ENCODE measurements at places on chromosomes 5 and 9.

GRCh38 chr9:76893395-76893932 lies 12.4 kb downstream of the PRUNE2 start:
- no peak for DNase-seq

DNA sequence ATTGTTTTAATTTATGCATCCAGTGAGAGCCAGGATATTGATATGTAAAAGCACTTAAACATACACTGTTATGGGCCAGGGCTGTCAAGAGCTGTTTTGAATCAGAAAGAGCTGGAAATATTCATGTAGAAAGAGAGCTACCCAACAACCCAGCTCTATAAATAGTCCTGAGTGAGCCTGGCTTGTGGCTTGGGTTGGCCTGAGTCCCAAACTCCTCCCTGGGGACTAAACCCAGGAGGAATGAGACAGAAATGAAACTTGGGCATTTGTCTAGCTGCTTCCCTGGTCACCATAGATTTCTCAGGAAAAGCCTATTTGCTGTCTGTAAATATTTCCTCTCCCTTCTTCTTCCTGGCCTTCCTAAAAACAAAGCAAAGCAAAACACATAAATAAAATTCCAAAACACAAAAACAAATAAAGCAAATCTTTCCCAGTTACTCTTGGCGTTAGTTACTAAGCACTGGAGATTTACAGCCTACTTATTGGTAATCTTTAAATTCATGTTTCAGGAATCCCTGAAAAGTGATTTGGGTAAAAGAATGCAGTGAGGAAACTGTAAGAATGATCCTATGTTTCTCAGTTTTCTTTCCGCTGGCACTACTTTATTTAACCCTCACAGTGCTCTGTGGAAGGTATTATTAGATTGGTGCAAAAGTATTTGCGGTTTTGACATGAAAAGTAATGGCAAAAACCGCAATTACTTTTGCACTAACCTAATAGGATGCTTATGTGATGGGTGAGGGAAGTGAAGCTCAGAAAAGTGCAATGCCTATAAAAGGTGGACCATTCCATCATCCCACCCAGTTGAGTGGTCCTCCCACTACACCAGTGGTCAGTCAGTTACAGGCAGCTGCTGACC lies 111.8 kb downstream of the CARTPT start:
- DNase-seq: peak; percentile 85

- peak; percentile 87 for DNase-seq
These were observed 9.9 kb upstream of the PCDHB2 start for GRCh38 chr5:141084487-141084989.

DNA sequence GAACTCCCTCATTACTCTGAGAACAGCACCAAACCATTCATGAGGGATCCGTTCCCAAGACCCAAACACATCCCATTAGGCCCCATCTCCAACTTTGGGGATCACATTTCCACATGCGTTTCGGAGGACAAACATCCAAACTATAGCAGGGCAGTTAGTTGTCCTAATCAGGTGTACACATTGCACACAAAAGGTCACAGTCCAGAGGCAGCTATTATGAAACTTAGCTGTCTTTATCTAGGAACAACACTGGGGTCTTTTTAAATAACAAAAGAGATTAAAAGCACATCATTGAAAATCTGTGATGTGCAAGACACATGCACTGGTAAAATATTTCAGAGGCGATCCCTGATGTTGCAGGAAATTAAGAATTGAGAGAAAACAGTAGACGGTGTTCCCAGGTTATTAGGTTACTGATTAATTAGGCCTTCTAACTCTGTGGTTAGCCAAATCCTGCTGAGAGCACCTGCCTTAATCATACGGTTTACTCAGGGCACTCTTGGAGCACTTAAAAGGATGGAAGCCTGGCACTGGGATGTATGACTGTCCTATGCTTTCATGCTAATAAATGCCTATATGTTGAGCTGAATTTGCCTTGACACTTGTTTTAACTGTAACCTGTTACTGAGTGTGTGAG lies 1574.5 kb upstream of the WWC1 start:
- peak; percentile 8 for DNase-seq

GRCh38 chr5:137069358-137069757 lies 429.8 kb downstream of the SPOCK1 start:
- DNase-seq: no peak

DNA sequence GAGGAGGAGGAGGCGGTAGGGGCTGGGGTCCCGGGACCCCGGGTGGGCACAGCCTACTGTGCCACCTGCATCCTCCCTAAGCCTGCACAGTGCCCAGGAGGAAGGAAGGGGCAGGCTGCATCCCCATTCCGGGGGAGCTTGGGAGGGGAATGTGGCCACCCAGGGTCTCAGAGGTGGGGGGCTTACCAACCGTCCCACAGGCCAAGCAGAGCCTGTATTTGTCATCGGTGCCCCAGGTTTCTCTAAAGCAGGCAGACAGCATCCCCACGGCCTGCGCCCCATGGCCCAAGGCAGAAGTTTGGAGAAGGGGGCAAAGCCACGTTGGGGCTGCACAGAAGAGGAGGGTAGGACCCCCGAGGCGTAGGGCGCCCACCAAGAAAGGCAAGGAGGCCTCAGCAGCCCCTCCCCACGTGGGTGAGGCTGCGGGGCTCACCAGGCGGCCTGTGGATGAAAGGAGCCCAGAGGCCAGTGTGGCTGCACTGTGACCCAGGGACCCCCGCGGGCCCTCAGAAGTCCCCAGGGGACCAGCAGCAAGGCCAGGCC lies 507 bp upstream of the GPSM1 start:
- DNase-seq: no peak

DNA sequence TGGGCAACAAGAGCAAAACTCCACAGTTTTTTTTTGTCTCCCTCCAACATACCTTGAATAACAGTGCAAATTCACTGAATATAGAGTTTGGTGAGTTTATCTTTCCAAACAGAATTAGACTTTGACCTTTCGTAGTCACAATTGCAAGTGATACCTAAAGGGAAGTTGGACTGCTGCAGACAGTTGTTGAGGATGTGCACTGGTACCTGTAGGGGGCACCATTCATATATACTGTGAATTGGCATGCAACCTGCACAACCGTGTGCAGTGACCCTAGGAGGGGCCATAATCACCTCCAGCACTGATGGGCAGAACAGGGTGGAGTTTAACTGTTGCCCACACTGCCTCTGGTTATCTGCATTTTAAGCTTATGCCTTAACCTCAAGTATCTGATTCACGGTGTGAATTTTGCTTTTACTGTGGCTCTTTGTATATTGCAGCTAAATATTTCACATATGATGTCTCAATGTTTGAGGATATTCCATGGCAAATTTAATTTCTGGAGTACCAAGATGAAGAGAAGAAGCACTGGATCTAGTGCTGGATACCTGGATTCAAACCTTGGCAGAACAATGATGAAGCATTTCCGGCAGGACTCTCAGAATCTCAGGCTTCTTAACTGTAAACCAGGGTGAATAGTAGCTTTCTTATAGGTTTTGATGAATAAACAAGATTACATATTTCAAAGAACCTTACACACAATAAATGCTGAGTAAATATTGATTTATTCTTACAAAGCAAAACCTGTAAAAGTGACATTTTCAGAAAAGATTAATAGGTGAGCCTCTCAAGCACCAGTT lies 144.3 kb downstream of the ACTBL2 start:
- no peak for DNase-seq

DNA sequence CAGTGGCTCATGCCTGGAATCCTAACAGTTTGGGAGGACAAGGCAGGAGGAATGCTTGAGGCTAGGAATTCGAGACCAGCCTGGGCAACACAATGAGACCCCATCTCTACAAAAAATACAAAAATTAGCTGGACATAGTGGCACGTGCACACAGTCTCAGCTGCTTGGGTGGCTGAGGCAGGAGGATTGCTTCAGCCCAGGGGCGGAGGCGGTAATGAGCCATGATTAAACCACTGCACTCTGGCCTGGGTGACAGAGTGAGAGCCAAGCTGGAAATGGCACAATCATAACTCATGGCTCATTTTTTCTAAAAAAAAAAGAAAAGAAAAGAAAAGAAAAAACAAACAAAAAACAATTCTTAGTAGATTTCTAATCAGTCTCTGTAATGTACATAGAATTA lies 446.2 kb downstream of the ELAVL2 start:
- DNase-seq: no peak

GRCh38 chr9:130728721-130729120 lies 35.1 kb downstream of the EXOSC2 start:
- no peak for DNase-seq

GRCh38 chr9:116686135-116686534 lies 970 bp upstream of the TRIM32 start:
- no peak for DNase-seq

DNA sequence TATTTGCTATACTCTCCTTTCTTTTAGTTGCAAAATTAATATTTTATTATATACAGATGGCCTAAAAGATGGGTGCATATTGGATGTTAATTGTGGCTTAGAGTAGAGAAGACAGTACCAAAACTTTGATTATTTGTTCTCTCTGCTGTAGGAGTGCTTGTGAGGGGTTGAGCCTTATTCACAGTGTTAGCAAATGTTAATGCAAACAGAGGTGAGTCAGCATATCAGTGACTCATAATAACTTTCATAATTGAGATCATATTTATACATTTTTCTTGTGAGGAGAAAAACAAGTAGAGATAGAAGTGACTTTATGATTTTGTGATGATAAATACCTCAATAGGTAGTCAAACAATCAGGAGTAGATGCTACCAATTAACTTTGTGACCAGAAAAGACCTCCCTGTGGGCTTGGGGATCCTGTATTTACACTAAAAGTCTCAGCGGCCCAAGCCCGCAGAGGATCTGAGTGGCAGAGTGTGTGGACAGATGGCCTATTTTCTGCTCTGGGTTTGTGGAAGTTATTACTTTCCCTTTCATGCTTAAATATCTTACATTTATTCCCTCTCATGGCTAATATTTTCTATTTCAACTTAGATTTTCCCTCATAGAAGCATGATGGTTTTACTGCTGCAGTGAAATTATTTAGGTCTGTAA lies 226.5 kb downstream of the TAF11L14 start:
- no peak for DNase-seq

GRCh38 chr9:29422438-29422837 lies 1849.2 kb upstream of the C9orf72 start:
- DNase-seq: no peak
